Ascending aorta (tissue), 2 donors: ENCODE measurements at places on chromosomes 3 and 15. TPM values are rescaled to one million over a fixed set of nuclear protein-coding genes. Genes with fewer than 3 reads are reported as not detected.

DNA sequence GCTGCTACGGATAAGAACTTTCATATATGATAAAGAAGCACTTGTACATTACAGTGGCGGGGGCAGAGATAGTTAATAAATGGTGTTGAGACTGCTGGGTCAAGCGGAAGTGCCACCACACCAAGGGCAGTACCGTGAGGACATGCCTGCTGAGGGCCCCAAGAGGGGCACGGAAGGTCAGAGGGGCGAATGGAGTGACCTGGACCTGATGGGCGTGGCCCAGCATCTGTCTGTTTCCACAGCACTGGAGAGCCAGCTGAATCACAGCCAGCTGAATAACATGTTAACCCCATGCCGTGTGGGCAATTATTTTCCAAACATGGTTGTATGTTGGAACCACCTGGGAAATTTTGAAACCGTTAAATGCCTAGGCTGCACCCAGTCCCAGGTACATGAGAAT lies 37.2 kb downstream of the ANKDD1A start:
- no peak overlapping the region for H3K27ac ChIP-seq
- DNase-seq = no peak
- no peaks in the 10 kb centered on the region for H3K27me3 ChIP-seq
- H3K4me3 ChIP-seq = no peak overlapping the region
- peaks cover 23% of the 10 kb centered on the region for H3K36me3 ChIP-seq

GRCh38 chr3:58858126-58858525 lies 191.6 kb upstream of the FAM3D start:
- no peak for DNase-seq
- H3K27me3 ChIP-seq = no peaks in the 10 kb centered on the region
- H3K4me3 ChIP-seq = no peak overlapping the region
- H3K36me3 ChIP-seq = no peaks in the 10 kb centered on the region
- no peak overlapping the region for H3K27ac ChIP-seq

- no peak overlapping the region for H3K27ac ChIP-seq
- no peaks in the 10 kb centered on the region for H3K36me3 ChIP-seq
- no peak overlapping the region for H3K4me3 ChIP-seq
- H3K27me3 ChIP-seq = no peaks in the 10 kb centered on the region
- DNase-seq = no peak
- H3K4me1 ChIP-seq = no peaks in the 10 kb centered on the region
These were observed 184.6 kb upstream of the AGTR1 start for GRCh38 chr3:148513096-148513543.

- H3K4me1 ChIP-seq = no peaks in the 10 kb centered on the region
- H3K27ac ChIP-seq = peak overlapping the region; percentile 10
- H3K4me3 ChIP-seq = no peak overlapping the region
- no peak for DNase-seq
- no peaks in the 10 kb centered on the region for H3K36me3 ChIP-seq
These were observed 332.3 kb downstream of the THSD4 start for GRCh38 chr15:71447328-71448250.

- no peak for DNase-seq
- no peaks in the 10 kb centered on the region for H3K36me3 ChIP-seq
- no peak overlapping the region for H3K27ac ChIP-seq
- H3K4me3 ChIP-seq = no peak overlapping the region
- H3K27me3 ChIP-seq = no peaks in the 10 kb centered on the region
These were observed 22.5 kb downstream of the DMXL2 start for GRCh38 chr15:51600114-51600513.

DNA sequence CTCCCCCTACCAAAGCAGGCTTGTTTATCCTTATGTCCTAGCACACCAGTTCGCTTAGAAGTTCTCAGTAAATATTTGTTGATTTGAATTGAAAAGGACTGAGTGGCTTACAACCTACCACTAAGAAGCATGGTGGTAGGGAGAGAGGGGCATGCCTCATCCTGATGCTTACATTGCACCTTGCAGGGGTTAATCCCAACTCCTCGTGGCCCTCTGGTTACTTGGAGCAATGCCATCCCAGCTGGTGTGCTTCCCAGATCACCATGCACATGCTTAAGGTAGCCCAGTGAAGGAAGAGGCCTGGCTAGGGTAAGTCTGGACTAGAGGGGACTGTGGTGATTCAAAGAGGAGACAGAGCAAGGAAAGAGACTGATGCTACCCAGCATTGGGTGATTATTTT lies 253.3 kb downstream of the CLSTN2 start:
- H3K27me3 ChIP-seq = no peaks in the 10 kb centered on the region
- no peaks in the 10 kb centered on the region for H3K36me3 ChIP-seq
- H3K4me3 ChIP-seq = no peak overlapping the region
- peaks cover 13% of the 10 kb centered on the region for H3K4me1 ChIP-seq
- no peak overlapping the region for H3K27ac ChIP-seq

DNA sequence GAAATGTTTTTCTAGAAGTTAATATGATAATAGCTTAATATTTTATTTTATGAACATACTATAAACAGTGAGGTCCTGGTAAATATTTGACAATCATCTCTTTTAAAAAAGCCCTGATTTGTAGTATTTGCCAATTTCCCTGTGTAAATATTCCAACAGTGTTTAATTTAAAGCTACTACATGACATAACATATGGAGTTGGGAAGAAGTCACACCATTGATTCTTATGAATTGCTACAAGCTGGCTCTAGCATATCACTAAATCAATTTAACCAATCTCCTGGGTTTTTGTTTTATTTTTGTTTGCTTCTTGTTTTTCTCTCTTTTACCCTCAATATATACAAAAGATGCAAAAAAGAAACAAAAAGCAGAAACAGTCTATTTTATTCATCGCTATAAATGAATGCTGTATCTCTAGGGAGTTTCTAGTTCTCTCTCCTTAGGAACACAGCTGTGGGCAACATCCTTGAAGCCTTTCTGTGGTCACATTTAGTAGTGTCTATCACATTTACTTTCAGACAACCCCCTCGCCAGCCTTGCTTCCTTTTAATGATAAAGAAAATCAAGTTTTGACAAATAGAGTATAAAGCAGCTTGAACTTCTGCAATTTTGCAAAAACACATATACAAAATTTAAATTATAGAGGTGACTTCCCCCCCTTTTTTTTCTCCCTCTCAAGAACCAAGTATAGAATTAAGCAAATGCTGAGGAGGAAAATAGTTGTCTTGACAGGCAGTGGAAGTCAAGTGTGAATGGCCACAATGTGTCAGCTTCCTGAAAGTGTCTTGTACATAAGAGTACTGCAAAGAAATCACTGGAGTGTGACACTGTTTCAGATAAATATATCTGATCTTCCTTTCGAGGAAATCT lies 21.4 kb downstream of the CCR1 start:
- H3K27ac ChIP-seq = no peak overlapping the region
- no peak for DNase-seq
- H3K27me3 ChIP-seq = no peaks in the 10 kb centered on the region
- H3K4me1 ChIP-seq = no peaks in the 10 kb centered on the region
- no peaks in the 10 kb centered on the region for H3K36me3 ChIP-seq

- no peak for DNase-seq
- H3K4me1 ChIP-seq = no peaks in the 10 kb centered on the region
- no peaks in the 10 kb centered on the region for H3K36me3 ChIP-seq
- no peaks in the 10 kb centered on the region for H3K27me3 ChIP-seq
These were observed 743.5 kb upstream of the ARPP21 start for GRCh38 chr3:34895841-34896240.

GRCh38 chr3:14318646-14319045 lies 83.8 kb upstream of the SLC6A6 start:
- no peaks in the 10 kb centered on the region for H3K27me3 ChIP-seq
- DNase-seq = no peak
- no peak overlapping the region for H3K4me3 ChIP-seq
- no peaks in the 10 kb centered on the region for H3K36me3 ChIP-seq

DNA sequence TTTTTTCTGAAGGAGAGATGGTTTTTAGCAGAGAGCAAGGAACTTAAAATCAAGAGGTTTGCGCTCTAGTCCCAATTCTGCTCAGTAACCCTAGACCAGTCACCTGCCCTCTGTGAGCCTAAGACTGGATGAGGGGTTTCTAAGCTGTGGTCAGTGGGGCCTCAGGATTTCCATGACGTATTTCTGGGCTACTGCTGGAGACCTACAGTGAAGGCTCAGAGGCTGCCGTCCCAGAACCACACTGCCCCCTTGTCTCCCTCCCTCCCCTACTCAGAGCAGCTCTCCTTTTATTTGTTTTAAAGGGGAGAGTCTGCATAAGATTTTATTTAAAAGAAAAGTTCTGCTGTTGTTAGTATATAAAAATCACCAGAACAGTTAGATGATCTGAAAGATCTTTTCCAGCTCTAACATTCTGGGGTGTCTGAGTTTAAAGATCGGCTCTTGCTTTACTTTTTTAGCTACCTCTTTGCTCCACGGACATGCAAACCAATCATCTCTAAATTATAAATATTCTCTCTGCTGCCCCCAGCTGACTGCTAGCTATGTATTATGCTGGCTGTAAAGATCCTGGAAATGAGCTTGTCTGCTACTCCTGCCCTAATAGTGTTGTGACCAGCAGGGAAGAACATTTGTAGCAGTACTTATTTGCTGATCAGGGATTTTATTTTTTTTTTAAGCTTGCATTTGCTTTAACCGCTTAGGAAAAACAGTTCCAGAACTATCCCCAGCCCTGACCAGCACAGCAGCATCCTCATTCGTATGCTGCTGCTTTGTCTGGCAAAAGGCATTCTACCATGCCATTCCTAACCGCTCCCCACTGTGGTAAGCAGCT lies 28.6 kb upstream of the NDUFB4 start:
- H3K27me3 ChIP-seq = no peaks in the 10 kb centered on the region
- H3K36me3 ChIP-seq = no peaks in the 10 kb centered on the region
- H3K27ac ChIP-seq = peak overlapping the region; percentile 4
- peak overlapping the region; percentile 37 for H3K4me3 ChIP-seq
- DNase-seq = no peak

- H3K27me3 ChIP-seq = no peaks in the 10 kb centered on the region
- DNase-seq = no peak
- no peak overlapping the region for H3K27ac ChIP-seq
- no peaks in the 10 kb centered on the region for H3K4me1 ChIP-seq
- no peak overlapping the region for H3K4me3 ChIP-seq
- H3K36me3 ChIP-seq = no peaks in the 10 kb centered on the region
These were observed 189.3 kb upstream of the VEPH1 start for GRCh38 chr3:157692468-157692867.

DNA sequence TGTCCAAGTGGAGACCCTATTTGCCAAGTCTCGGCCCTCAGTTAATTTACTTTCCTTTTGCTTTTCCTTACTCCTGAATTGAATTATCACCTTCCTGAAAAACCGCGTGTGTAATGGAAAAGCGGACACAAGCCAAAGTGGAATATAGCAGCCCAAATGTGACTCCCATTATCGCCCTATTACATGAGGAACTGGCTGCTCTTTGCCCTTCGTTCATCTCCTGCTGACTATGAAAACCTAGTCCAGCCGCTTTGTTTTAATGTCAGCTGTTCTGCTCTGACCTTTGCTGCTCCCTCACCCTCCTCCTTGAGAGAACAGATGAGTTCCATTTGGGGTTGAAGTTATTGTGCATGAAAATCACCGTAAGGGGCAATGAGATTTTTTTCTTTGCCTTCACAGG lies 632.7 kb upstream of the SUCLG2 start:
- H3K27me3 ChIP-seq = no peaks in the 10 kb centered on the region
- no peaks in the 10 kb centered on the region for H3K4me1 ChIP-seq
- no peak overlapping the region for H3K4me3 ChIP-seq
- no peak for DNase-seq
- H3K36me3 ChIP-seq = no peaks in the 10 kb centered on the region

GRCh38 chr15:90145259-90145658 lies 43.0 kb upstream of the IDH2 start:
- H3K4me1 ChIP-seq = no peaks in the 10 kb centered on the region
- H3K27me3 ChIP-seq = no peaks in the 10 kb centered on the region
- H3K27ac ChIP-seq = no peak overlapping the region
- no peak for DNase-seq

DNA sequence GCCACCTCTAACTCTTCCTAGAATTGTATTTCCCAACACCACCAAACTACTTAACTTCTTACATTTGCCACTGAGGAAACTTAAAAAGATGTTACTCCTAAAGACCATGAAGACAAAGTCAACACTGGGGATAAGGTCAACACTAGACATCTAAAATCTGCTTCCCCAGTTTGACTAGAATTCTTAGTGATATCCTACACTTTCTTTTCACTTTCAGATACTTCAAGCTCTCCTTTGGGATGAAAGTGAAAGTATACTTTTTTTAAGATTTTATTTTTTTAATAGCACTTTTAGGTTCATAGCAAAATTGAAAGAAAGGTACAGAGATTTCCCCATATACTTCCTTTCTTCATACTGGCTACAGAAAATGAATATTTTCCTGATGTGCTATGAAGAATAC lies 32.6 kb downstream of the GOLIM4 start:
- H3K4me1 ChIP-seq = no peaks in the 10 kb centered on the region
- no peak overlapping the region for H3K27ac ChIP-seq
- no peaks in the 10 kb centered on the region for H3K27me3 ChIP-seq
- H3K4me3 ChIP-seq = no peak overlapping the region

- DNase-seq = no peak
- H3K36me3 ChIP-seq = no peaks in the 10 kb centered on the region
- no peaks in the 10 kb centered on the region for H3K4me1 ChIP-seq
- H3K4me3 ChIP-seq = no peak overlapping the region
- no peaks in the 10 kb centered on the region for H3K27me3 ChIP-seq
These were observed 3.9 kb upstream of the TMEM212 start for GRCh38 chr3:171839270-171839669.

- no peaks in the 10 kb centered on the region for H3K36me3 ChIP-seq
- H3K4me3 ChIP-seq = no peak overlapping the region
- H3K27ac ChIP-seq = no peak overlapping the region
- no peak for DNase-seq
- no peaks in the 10 kb centered on the region for H3K27me3 ChIP-seq
- no peaks in the 10 kb centered on the region for H3K4me1 ChIP-seq
These were observed 215.5 kb downstream of the LRRC3B start for GRCh38 chr3:26838026-26838425.

GATA2 gene
- 56.0 TPM for total RNA-seq

HDGFL3 gene
- total RNA-seq = 20.8 TPM

CPA3 gene
- not detected for total RNA-seq

PLSCR5 gene
- not detected for total RNA-seq

ACOX2 gene
- total RNA-seq = 32.6 TPM

PLA1A gene
- total RNA-seq = 15.0 TPM

GOLGA8B gene
- 31.3 TPM for total RNA-seq

CCDC39 gene
- not detected for total RNA-seq

ERICH6 gene
- not detected for total RNA-seq
